ENCODE measurements at places on chromosomes 11 and 22. TPM values are rescaled to one million over a fixed set of nuclear protein-coding genes. Genes with fewer than 3 reads are reported as not detected.

RNF121 gene
- 30.5 TPM for total RNA-seq

PLAAT4 gene
- total RNA-seq = 8.8 TPM

OR2D2 gene
- total RNA-seq = 0.35 TPM

PGA3 gene
- not detected for total RNA-seq

- no peak for DNase-seq
Measured at GRCh38 chr22:30790366-30790765, 95.7 kb downstream of the OSBP2 start.

- no peak for DNase-seq
Measured at GRCh38 chr11:73353422-73353821, 22.8 kb upstream of the RELT start.

GRCh38 chr11:12762696-12763324 is 88.6 kb downstream of the TEAD1 start:
- DNase-seq = no peak

DNA sequence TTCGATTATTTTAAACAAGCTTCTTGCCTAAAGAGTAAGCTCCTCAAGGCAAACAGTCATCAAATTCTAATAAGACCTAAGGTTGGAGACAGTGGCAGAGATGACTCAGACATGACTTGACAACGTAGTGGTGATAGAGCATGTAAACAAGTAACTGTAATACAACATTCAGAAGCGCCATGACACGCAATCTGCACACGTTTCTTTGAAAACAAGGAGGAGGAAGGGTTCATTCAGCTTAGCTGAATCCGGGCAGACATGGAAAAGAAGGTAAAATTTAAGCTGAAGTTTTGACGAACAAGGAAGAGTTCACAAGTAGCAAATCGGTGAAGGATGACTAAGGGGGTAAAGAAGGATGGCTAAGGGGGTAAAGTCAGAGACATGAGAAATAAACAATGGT is 152.4 kb upstream of the ZC3H12C start:
- no peak for DNase-seq

GRCh38 chr11:73818846-73819245 is 31.2 kb downstream of the MRPL48 start:
- DNase-seq = no peak

DNA sequence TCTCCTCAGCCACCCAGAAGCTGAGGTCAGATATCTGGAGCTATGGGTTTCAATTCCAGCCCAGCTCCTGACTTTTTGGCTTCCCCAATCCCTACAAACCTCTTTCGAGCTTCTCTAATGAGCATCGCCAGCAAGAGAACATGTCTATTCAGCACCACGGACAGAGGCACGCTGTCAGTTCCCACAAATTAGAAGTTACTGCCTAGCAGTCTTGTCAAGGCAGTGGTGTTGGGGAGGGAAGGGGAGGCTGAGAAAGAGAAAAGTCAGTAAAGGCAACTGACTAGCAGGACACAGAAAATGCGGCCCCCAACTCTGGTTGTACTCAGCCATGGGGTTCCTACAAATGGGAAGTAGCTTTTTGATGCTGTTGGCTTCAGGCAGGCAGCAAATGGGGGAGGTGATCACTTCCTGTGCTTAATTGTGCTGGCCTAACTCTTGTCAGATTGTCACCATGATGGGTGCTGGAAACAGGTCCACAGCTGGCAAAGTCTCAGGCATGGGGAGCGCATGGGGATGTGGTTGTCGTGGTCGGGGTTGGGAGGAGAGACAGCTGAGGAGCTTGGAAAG is 205.9 kb downstream of the ST3GAL4 start:
- DNase-seq = peak; percentile 16
